ENCODE measurements at places on chromosomes 2 and 18. TPM values are rescaled to one million over a fixed set of nuclear protein-coding genes. Genes with fewer than 3 reads are reported as not detected.

CXCR1 gene
- not detected for total RNA-seq

ALPP gene
- 0.03 TPM for total RNA-seq

SESTD1 gene
- total RNA-seq = 16.6 TPM

ARL4C gene
- total RNA-seq = 42.6 TPM

NMUR1 gene
- total RNA-seq = 0.09 TPM

SERPINB13 gene
- total RNA-seq = not detected

CTAGE1 gene
- not detected for total RNA-seq

PDE6D gene
- total RNA-seq = 64.3 TPM
